ENCODE measurements at places on chromosomes 5 and 9.
A peak's percentile ranks its signal among the peaks of the same experiment; 100 is the strongest.

DNA sequence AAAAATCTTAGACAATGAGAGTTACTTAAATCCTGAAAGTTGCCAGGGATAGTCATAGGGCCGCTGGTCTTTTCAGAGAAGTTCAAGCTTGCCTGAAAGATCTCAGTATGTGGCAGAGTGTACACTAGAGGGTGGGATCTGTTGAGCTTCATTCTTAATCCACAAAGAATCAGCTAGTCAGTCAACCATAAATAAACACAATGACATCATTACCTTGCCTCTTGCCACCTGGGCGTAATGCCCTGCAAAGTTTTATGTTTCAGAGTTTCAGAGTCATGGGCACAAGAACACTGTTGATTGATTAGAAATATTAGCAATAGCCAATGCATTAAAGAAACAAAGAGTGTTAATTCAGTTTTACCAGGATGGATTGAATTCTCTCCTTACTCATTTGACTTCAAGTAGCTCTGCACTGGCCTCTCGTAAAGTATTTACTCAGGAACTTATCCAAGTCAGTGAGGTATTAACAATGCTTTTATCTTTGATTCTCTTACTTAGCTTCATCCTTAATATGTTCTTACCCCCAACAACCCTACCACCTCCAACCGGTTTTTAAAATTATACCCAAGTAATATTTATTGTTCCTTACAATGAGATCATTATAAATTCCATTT lies 14.3 kb upstream of the ANXA1 start:
- DNase-seq: no peak

DNA sequence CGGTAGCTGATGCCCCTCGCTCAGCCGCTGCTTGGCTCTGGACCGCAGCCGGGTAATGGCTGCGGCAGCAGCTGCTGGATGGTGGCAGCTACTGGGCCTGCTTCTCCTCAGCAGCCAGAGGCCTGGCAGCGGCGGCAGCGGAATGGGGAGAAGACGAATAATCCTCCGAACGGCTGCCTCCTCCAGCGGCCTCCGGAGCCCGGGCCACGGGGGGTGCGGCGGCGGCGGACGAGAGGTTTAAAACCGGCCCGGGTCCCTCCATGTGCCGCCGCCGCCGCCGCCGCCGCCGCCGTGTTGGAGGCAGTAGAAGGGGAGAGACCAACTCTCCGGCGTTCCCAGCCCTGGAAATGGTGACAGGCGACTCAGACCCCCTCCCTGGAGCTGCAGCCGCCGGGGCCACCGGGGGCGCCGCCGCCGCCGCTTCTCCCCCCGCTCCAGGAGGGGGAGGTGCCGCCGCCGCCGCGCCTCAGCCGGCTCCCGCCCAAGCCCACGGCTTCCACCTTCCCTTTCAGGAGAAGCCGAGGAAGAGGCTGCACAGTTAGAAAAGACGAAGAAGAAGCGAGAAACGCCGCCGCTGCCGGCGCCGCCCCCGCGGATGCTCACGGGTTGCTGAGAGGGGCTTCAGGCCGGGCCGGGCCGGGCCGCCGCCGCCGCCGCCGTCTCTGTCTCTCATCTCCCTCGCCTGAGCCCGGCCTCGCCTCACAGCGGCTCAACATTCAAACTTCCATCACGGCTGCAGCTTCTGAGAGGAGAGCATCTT lies 118.4 kb upstream of the PRSS3 start:
- DNase-seq: no peak

DNA sequence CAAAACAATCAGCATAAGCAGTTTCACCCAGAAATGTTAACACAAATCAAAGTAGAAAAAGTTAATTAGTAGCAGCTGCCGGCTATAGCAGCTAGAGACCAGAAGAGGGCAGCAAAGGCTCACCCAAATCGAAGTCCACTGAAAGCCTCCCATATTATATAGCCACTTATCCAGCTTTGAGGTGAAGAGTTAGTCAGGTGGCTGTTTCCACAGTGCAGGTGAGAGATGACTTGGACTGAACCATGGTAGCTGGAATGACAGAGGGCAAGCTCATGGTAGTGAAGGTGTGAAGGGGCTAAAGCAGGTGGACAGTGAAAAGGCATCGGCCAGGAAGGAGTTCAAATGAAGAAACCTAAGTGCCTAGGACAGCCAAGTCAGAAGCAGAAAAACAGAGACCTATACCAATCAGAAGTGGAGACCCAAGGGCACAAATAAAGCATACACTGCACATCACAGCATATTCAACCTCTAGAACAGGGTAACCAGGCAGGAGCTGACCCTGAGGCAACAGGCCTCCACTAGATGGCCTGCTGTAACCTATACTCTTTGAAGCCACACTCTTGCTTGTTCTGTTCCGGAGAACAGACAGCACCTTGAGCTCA lies 7.2 kb upstream of the RNF38 start:
- DNase-seq: peak; percentile 4

GRCh38 chr9:38053697-38054461 lies 15.1 kb downstream of the SHB start:
- no peak for DNase-seq

DNA sequence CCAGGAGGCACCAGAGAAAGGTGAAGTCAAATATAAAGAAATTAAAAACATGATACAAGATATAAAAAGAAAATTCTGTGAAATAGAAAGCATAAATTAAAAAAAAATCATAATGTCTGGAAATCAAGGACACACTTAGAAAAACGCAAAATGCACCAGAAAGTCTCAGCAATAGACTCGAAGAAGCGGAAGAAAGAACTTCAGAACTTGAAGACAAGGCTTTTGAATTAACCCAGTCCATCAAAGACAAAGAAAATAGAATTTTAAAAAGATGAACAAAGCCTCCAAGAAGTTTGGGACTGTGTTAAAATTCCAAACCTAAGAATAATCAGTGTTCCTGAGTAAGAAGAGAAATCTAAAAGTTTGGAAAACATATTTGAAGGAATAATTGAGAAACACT lies 168.3 kb downstream of the PRR16 start:
- DNase-seq: no peak

GRCh38 chr9:118418887-118419565 lies 714.8 kb downstream of the TLR4 start:
- DNase-seq: no peak

GRCh38 chr9:69047371-69047770 lies 11.8 kb downstream of the FXN start:
- no peak for DNase-seq

DNA sequence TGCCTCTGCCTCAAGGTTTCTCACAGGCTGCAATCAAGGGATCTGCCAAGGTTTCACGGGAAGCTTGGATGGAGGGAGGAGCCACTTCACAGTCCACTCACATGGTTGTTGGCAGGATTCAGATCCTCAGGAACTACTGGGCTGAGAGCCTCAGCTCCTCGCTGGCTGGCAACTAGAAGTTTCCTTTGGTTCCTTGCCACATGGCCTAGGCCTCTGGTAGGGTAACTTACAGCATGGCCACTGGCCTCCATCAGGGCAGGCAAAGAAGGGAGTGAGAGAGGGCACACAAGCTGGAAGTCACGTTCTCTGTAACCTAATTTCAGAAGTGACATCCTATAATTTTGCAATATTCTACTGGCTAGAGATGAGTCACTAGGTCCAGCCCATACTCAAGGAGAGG lies 32.2 kb downstream of the SPOCK1 start:
- peak; percentile 64 for DNase-seq

DNA sequence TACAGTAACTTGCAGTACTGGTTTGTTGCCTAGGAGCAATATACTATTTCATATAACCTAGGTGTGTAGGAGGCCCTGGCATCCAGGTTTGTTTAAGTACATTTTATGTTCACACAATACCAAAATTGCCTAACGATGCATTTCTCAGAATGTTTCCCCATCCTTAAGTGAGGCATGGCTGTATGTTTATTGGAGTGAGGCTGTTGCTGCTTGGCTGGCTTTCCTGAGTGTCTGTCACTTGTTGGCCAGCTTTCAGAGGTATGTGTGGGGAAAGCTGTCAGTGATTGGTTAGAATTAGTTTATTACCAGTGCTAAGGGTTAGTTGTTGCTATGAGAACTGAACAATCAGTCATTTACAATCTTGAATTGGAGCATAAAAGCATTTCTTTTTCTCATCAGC lies 154.1 kb upstream of the CDH12 start:
- no peak for DNase-seq

DNA sequence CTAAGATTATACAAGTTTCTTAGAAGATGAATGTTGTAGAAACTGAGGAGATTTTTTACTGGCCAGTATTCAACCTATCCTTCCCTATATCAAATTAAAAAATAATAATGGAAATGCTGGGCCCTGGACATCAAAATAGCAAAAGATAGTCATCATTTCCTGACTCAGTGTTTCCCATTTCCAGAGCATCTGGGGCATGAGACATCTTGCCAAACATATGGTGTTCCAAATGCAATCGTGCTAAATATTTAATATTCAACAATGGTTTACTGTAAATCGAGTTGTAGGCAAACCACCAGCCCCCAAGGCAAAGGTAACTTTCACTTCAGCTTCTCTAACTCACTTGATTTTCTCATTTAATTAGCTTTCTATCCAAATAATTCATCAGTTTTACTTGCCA lies 152.9 kb downstream of the FRMD3 start:
- no peak for DNase-seq

DNA sequence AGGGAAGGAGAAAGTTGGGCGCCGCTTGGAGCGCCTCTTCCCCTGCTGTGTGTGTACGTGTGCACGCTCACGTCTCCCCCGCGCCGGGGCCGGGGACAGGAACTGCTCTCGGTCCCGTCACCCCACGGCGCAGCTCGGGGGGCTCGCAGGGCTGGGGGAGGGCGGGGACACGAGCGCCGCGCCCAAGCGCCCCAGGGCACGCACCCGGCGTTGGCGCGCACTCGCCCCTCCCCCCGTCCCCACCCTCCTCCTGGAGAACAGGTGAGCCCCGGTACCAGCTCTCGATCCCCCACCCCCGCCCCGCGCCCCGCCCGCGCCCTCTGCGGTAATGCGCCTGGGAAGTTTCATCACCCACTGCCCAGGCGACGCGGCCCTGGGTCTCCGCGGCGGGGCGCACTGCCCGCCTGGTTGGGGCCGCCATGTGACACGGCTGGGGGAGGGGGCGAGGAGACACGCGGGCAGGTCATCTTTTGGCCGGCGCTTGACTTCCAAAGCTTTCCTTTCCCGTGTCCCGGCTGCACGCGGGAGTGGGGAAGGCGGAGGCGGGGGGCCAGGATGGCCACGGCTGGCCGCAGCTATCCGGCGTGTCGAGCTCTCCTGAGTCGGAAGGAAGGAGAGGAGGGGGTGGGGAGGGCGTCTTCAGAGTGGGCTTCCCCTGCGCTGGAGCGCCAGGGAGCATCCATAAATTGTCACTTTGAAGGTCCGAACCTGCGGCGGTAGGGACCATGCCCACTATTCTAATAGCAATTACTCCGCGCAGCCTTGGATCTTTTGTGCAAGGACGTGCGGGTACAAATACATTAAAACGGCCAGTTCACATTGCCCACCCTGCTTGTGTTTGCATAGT lies 1.5 kb upstream of the STC2 start:
- no peak for DNase-seq

DNA sequence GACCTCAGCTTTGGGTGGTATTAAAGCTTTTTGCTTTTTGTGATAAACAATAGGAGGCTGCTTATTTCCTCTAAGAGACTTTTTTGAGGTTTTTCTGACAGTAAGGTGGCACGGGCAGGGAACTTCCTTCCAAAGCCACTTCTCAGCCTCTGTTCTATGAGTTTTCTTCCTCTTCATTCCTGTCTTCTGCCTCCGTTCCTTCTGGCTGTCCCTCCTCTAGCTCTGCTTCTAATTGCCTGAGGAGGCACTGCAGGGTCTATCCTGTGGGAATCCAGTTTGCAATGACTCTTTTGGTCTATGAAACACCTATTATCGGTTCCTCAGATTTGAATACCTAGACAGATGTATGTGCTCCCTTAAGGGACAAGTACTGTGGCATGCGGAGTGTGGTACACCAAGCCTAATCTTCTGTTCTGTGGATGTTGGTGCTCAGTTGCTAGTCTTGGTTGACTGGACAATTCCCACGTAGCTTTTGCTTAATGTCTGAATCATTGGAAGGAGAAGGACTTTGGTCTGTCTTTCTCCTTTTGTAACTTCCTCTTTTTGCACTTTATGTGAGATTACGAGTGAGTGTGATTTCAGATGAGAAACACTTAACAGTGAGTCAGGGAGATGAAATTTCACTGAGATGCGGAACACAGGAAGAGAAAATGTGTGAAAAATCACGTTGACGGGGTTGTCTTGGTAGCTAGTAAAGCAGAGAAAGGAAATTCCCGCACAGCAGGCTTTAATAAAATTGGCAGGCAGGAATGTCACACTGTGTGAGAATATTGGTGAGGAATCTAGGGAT lies 305.2 kb downstream of the EFNA5 start:
- DNase-seq: no peak

DNA sequence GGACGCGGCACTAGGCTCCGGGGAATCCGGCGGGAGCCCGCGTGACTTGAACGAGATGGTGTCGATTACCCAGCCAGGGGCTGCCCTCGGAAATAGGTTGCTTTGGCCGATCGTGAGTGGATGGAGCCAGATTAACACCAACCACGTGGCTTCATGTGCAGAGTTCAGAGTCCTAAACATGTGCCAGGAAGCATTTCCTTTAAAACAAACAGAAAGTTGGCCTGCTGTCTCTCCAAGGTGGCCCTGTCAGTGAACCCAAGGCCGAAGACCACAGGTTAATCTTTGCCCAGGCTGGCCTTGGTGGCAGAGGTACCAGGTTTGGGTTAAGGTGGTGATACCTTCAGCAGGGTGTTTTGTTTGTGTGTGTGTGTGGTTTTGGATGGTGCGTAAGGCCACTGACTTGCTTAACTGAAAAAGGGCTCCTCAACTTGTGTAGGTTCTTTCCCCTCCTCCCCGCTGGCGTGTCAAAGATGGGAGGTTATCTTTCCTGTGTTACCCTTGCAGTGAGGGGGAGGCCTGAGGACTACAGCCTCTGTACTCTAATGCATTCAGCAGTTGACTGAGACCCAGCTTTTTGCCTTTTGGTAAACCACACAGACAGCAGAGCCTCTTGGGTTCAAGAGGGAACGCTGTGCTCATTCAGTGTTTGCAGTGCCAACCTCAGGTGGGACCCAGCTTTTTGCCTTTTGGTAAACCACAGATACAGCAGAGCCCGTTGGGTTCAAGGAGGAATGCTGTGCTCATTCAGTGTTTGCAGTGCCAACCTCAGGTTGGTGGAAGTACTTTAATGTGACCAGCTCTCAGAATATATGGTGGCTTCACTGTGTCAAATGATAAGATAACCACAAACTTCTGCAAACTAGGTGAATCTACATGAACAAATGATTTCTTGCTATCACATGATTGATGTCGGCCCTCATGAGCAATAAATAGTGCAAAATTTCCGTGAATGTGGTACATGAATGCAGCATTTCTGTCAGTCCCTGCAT lies 1.4 kb downstream of the IQGAP2 start:
- DNase-seq: no peak

GRCh38 chr5:176450077-176450476 lies 1.9 kb downstream of the FAF2 start:
- DNase-seq: no peak

DNA sequence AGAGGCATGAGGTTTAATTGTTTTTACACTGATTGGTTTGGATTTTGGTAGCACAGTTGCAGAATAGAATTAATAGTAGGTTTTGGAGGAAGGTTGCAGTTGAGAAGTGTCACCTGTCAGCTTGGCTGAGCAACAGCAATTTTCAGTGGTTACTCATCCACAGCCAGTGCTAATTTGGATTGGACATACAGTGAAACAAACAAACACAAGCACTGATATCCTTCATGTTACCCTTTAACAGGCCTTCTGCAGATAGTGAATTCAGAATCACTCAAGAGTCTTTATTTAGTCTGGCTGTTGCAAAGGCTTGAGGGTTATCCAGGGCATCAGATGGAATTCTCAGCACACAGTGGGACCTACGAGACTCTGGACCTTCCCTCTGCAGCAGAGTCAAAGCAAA lies 31.8 kb upstream of the POU4F3 start:
- DNase-seq: no peak

Data from substantia nigra (tissue), 51 donors.